ENCODE measurements at places on chromosomes 1 and 21.

GRCh38 chr21:43608664-43609063 is 50.6 kb downstream of the HSF2BP start:
- no peak for DNase-seq

- no peak for DNase-seq
Observed at GRCh38 chr1:234270581-234271242, 102.5 kb upstream of the COA6 start.

DNA sequence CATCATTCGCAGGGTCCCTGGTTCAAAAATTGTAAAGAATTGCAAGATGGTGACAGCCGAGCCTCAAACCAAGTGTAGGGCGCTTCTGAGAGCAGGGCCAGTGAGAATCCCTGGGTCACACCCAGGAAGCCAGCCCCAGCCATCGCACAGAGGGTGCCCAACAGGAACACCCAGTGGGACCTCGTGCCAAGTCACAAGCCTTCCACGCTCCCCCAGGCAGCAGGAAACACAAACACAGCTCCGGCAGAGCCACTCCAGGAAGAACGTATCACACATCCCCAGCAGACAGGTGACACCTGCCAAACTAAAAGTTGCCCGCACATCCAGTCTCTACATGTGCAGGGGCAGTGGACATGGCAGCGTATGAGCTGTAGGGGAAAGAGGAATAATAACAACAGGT is 20.2 kb downstream of the DHRS3 start:
- DNase-seq = no peak

GRCh38 chr1:17081439-17081838 is 27.6 kb upstream of the SDHB start:
- no peak for DNase-seq

Measured in KBM-7 (cell line).